NCI-H446 treated with DMSO at 0.1 percent for 48 hours (cell line): ENCODE measurements at places on chromosomes 16 and 17.

- DNase-seq = no peak
These were observed 22.8 kb downstream of the COTL1 start for GRCh38 chr16:84595052-84595481.

GRCh38 chr17:45410144-45411091, 22.3 kb downstream of the ARHGAP27 start:
- no peak for DNase-seq

GRCh38 chr17:16589097-16589969, 20.3 kb upstream of the ZNF287 start:
- DNase-seq = peak; percentile 61

DNA sequence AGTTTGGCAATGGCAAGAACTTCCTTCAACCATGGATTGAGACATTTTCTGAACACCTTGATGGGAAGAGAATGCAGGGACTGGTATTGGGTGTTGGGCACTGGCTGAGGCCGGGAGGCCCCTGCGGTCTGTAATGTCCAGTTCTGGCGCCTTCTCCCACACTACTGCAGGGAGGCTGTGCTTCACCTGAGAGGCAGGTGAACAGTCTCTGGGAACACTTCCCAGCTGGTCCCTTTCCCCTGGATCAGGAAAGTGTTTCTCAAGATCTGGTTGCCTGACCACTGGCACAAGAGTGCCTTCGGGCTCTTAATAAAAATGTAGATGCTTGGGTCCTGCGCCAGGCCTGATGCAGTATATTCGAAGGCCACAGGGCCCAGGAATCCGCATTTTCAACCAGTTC, 28.5 kb upstream of the NAT9 start:
- DNase-seq = no peak

DNA sequence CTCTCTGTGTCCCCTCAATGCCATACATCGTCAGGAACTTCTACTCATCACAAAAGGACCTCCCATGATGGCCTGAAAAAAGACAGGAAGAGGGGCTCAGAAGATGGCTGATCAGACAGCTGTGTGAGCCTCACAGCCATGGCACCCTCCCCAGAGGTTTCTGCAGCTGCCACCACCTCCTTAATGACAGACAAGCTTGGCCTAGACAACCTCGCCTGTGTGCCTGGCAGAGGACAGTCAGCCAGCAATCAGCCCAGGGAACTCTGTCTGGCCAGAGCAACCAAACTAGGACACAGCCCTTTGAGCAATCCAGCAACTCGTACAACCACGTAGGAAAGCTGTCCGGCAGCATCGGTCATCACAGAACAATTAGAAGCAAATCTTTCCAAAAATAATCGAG, 54.2 kb upstream of the MED9 start:
- no peak for DNase-seq

DNA sequence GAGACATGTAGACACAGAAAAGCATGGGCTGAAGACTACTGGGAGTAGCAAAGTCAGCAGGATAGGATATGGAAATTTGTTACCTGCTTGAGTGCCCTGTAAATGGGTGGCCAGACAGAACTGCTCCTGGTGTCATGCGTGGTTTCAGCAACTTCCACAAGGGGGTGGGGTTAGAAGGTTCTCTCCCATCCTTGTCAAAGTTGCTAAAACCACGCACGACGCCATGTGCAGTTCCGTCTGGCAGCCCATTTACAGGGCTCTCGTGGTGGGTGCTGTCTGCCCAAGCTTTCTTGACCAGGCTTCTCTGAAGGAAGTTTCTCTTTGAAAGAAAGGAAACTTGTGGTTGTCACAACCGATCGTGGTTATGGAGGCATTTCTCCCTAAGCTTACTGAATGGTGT, 6.9 kb upstream of the DBNDD1 start:
- DNase-seq = no peak

DNA sequence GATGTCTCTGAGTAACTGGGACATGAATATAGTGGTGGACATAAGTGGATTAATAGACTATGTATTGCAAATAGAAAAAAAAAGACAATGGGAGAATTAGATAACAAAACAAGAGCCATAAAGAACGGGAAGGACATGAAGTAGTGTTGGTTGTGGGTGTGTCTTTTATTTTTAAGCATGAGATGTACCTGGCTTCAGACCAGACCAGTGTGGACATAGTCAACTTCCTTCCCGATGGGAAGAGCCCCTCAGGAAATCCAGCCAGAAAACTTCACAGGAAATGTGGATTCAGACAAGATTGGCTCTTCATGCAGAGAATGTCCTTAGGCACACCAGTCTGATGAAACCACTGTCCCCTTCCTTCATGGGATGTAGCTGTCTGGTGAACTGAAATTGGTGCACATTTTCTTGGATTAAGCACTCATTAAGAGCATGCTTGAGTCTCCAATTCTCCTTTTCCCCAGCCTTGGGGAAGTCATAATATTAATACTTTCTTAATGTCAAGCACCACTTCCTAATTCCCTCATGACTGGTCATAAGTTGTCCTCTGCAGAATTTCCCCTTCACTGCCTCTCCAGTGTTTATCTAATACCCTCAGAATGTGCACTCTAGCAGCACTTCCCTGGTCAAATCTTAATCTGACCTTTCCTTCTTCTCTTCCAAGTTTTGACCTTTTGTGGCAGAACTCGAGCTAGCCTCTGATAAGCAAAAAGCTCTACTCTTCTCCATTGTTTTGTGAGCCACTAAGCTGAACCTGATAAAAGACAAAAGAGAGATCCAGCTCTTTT, 350.6 kb upstream of the MAF start:
- DNase-seq = no peak

GRCh38 chr16:78515421-78515820, 416.0 kb downstream of the WWOX start:
- no peak for DNase-seq

- no peak for DNase-seq
These were observed 196.8 kb downstream of the CNTNAP4 start for GRCh38 chr16:76474048-76474447.

DNA sequence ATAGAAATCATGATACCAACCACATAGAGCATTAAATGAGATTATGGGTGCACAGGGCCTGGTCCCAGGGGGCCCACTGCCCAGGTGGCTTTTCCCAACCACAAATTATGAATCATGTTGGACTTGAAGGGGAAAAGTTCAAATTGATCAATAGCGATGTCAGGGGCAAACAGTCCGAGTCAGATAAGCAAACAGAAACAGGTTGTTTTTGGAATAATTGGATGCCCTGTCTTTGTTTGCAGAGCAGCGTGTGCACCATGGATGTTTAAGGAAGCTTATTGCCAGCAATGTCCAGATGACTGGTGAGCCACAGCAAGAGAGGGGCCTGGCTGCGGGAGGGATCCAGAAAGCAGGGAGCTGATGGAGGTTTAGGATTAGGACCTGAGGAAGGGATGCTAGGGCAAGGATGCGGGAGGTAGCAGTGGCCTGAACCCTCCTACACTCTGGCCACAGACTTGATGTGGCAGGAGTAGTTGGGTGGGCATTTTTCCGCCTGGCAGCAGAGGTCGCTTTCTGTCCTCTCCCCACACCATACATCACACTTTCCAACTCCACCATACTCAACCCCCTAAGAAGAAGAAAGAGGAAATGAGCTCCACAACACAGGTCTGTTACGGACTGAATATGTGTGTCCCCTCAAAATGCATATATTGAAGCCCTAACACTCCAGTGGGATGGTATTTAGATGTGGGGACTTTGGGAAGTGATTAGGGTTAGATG, 266.4 kb upstream of the RPL38 start:
- no peak for DNase-seq

DNA sequence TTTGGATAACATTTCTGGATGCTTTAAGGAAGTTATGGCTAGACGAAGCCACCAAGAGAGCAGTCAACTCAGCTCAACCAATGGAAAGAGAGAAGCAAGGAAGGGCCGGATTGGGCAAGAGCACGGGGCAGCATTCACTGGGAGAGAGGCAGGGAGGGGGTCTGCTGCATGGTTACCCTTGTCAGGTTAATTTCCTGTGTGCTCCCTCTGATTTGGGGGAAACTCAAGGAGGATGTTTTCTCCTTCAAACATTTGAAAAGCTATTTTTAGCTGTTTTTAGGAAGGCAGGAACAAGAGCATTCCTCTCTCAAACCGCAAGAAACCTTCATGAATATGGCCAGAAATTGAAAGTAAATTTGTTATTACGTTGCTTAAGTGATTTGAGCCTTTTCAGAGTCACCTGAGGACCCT, 118.5 kb upstream of the ZFHX3 start:
- DNase-seq = no peak

DNA sequence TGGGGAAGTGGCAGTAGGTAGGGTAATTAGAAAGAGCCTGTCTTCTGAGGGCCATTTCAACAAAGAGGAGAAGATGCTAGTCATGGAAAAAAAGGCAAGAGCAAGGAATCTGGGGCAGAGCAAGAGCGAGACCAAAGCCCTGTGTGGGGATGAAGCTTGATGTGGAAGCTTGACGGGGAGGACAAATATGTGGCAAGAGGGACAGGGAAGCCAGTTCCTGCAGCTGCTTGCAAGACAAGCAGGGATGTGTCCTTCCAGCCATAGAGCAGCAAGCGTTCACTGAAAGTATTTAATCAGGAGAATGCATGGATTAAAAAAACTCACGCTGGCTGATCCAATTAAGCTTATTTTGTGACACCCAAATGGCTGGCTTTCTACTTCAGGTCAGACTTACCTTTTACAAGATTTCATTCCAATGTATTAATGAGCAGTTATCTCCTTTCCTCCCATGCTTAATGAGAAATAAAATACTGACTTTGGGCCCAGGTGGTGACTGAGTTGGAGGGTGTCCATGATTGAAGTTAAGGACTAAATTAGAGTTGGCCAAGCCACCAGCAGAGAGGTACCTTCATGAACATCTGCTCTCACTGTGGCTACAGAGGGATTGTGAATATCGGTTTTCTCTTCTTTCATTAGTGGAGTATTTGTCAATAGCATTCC, 76.8 kb downstream of the ABCA8 start:
- DNase-seq = peak; percentile 53

GRCh38 chr17:80857756-80858171, 133.9 kb upstream of the CHMP6 start:
- DNase-seq = no peak

- DNase-seq = peak; percentile 6
These were observed 11.4 kb downstream of the SLC7A6 start for GRCh38 chr16:68275611-68276191.

DNA sequence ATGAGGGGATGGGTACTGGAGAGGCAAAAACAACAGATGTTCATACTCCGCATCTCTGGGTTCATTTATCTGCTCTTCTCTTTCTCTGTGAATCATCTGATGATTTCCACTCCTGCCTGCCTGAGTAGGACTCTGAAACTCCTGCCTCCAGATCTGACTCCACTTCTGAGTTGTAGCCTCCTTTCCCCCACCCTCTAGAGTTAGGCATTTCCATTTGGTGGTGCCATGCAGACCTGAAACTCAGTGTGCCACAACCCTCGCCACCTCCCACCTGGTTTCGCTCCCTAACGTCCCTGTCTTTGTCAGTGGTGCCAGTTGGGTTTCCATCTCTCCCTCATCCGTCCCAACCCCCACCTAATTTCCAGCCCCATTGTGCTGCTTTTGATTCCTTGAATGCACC, 126.2 kb downstream of the PRKCB start:
- no peak for DNase-seq
